ENCODE measurements at places on chromosomes 7 and 10. TPM values are rescaled to one million over a fixed set of nuclear protein-coding genes. Genes with fewer than 3 reads are reported as not detected.

ANKRD30A gene
- not detected for polyA plus RNA-seq

MSS51 gene
- 1.2 TPM for polyA plus RNA-seq

IFIT2 gene
- 0.09 TPM for polyA plus RNA-seq

LSM8 gene
- 340 TPM for polyA plus RNA-seq

ITPRID1 gene
- polyA plus RNA-seq, result not detected

RTKN2 gene
- polyA plus RNA-seq, result 0.35 TPM

ZPBP gene
- polyA plus RNA-seq, result not detected

PIP4K2A gene
- 47.1 TPM for polyA plus RNA-seq

SRGN gene
- 169 TPM for polyA plus RNA-seq
